ENCODE measurements at places on chromosomes 3 and 15.

- no peaks in the 10 kb centered on the region for H3K27me3 ChIP-seq
- H3K4me3 ChIP-seq: no peak overlapping the region
- H3K27ac ChIP-seq: no peak overlapping the region
- DNase-seq: no peak
- H3K36me3 ChIP-seq: no peaks in the 10 kb centered on the region
- H3K4me1 ChIP-seq: no peaks in the 10 kb centered on the region
Observed at GRCh38 chr3:169297214-169297613, 366.3 kb downstream of the MECOM start.

DNA sequence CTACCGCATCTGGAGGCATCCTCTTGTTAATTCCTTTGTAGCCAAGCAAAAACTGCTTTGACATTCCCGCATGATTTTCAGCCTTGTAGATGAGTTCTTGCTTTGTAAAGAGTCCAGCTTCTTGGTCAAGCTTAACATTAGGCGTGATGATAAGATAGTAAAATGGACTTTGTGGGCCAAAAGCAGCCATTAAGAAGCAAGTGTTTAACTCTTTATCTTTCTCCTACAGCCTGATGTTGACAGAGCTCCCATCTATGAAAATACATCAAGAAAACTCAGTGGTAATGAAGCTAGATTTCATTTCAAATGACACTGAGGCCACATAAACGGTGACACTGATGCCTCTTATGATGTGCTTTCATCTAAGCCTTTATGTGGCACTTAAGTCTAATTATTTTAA is 33.2 kb downstream of the FNDC3B start:
- no peaks in the 10 kb centered on the region for H3K27me3 ChIP-seq
- no peak overlapping the region for H3K4me3 ChIP-seq
- no peaks in the 10 kb centered on the region for H3K4me1 ChIP-seq
- H3K27ac ChIP-seq: no peak overlapping the region
- no peak for DNase-seq
- H3K36me3 ChIP-seq: peaks cover 4% of the 10 kb centered on the region

DNA sequence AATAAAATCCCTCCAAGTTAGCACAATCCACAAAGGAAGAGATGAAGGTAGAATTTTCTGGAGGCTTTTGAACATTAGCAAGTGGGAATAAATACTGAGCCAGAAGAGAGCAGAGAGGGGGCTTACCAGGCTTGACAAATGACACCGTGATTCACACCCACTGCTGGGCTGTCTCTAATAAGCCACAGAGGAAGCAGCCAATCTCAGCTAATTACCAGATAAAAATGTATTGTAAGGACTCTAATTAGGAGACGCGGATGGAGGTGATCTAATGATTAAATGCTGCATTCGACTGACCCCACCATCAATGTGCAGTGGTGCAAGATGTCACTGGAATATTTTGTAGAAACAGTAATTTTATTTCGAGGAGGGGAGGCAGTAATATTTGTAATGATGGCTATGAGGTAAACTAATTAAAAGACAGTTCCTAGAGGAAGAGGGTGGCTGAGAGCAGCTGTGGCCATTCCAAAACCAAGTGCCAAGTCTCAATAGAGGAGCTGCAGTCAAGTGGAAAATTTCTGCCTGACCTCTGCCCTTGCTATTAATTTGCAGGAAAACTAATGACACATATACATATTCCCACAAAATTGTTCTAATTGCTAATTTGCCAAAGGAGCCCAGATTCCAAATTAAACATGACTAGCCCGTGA is 602.2 kb downstream of the FOXP1 start:
- H3K36me3 ChIP-seq: peaks cover 18% of the 10 kb centered on the region
- H3K4me1 ChIP-seq: peaks cover 11% of the 10 kb centered on the region
- no peak overlapping the region for H3K4me3 ChIP-seq
- H3K27ac ChIP-seq: peak overlapping the region; percentile 96

DNA sequence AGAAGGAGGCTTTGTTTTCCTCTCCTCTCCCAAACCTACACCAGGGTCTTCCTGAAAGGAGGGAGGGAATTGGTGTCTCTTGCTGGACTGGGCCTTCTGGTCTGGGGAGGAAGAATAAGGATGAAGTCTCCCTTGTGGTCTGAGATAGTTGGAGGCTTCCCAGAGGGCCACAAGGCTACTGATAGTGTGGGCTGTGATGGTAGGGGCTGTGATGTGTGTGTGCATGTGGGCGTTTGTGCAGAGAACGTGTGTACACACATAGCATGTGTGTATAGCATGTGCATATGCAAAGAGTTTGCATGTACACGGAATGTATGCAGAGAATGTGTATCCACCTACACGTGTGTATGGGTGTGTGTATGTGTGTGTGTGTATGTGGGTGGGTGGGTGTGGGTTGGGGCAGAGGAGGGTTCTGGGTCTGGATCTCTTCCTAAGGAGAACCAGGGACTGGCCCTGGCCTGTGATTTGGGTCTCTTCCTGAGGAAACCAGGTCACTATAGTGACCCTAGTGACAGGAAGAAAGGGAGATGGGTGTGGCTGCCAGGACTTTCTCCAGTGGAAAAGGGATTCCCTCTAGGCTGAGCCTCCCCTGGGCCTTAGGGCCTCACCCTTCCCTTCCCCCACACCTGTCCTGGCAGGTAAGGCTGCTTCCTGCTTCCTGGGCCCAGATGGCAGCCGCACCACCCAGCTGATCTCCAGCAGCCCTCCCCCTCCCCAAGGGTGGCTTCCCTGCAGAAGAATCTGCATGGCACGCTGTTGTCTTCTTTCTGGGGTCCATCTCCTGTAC is 1.7 kb downstream of the FLNB start:
- H3K27ac ChIP-seq: peak overlapping the region; percentile 80
- H3K4me3 ChIP-seq: peak overlapping the region; percentile 94
- H3K4me1 ChIP-seq: peaks cover 56% of the 10 kb centered on the region
- DNase-seq: no peak
- H3K36me3 ChIP-seq: peaks cover 50% of the 10 kb centered on the region

- DNase-seq: no peak
- no peaks in the 10 kb centered on the region for H3K4me1 ChIP-seq
- H3K4me3 ChIP-seq: peak within 1 kb of the TSS; percentile 13
- H3K27ac ChIP-seq: no peak within 1 kb of the TSS
Observed at GRCh38 chr3:180036671-180037455, at the start of gene PEX5L. Gene PEX5L, minus strand, starts transcription at chr3:180036937. Its CDS starts 338 bp downstream, at chr3:180036599.

GRCh38 chr15:88476635-88477060 is 9.1 kb downstream of the MRPS11 start:
- no peak for DNase-seq
- no peak overlapping the region for H3K4me3 ChIP-seq
- no peaks in the 10 kb centered on the region for H3K27me3 ChIP-seq
- H3K4me1 ChIP-seq: no peaks in the 10 kb centered on the region
- peaks cover 16% of the 10 kb centered on the region for H3K36me3 ChIP-seq
- no peak overlapping the region for H3K27ac ChIP-seq

DNA sequence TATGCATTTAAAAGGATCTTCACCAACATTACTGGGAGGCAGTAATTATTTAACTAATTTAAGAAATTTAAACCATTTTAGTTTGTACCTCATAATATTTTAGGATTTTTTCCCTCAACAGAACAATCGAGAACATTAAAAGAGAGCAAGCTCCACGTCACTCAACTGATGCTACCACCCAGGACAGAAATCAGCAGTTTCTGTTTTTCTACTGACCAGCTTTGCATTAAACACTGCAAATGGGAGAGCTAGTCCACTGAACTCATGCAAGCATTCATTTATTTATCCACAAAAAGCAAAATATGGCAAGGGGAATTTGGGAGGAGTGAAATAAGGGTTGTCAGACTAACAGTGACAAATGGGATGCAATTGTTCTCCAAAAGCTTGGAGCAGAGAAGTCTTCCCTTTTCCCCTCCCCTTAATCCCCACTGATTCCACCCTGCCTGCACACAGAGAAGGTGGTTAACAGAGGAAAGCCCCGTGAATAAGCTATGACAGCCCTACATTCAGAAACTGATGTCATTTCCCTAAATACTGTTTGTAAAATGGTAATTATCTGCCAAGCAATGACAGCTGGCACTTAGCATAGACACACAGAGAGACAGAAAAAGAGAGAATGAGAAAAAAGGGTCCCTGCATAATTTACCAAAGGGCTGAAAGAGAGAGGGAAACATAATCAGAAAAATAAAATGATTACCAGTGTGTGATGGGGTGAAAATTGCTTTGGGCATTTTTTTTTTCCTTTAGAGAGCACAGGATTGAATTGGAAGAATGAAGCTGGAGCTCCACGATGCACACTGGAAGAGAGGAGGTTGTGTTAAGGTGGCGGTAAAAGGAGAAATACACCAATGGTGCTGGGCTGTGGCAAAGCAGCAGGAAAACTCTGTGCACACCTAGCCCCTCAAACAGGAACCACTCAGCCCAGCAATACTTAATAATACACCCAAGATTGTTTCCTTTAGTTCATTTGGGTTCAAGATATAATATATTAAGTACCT is 777.4 kb downstream of the TUSC7 start:
- H3K4me3 ChIP-seq: no peak overlapping the region
- no peaks in the 10 kb centered on the region for H3K36me3 ChIP-seq
- H3K4me1 ChIP-seq: no peaks in the 10 kb centered on the region
- H3K27ac ChIP-seq: no peak overlapping the region
- DNase-seq: no peak
- H3K27me3 ChIP-seq: no peaks in the 10 kb centered on the region

- no peaks in the 10 kb centered on the region for H3K36me3 ChIP-seq
- no peak overlapping the region for H3K4me3 ChIP-seq
- H3K27me3 ChIP-seq: no peaks in the 10 kb centered on the region
- peaks cover 9% of the 10 kb centered on the region for H3K4me1 ChIP-seq
Observed at GRCh38 chr3:122392868-122393844, 9.2 kb downstream of the FAM162A start.

GRCh38 chr3:38738630-38739395 is 77.2 kb downstream of the SCN10A start:
- no peak for DNase-seq
- no peak overlapping the region for H3K4me3 ChIP-seq
- H3K36me3 ChIP-seq: no peaks in the 10 kb centered on the region
- H3K4me1 ChIP-seq: no peaks in the 10 kb centered on the region
- H3K27ac ChIP-seq: no peak overlapping the region
- H3K27me3 ChIP-seq: no peaks in the 10 kb centered on the region

DNA sequence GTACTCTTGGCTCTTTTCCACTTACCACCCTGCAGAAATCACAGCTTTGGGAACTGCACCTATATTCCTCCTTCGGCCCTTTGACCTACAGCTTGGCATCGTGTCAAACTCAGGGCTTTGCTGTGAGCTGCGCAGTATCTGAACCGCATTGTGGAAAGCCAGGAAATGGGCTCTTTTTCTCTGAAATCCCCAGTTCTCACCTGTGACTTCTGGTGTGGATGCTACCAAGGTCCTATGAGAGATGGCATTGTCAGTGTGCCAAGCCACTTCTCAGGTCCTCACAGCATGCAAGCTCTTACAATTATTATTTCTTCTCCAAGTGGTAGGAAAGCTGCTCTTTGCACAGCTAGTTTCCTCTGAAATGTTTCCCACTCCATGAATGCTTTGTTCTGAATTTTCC is 450.6 kb upstream of the TBL1XR1 start:
- no peaks in the 10 kb centered on the region for H3K27me3 ChIP-seq
- H3K36me3 ChIP-seq: no peaks in the 10 kb centered on the region
- no peak overlapping the region for H3K4me3 ChIP-seq
- no peaks in the 10 kb centered on the region for H3K4me1 ChIP-seq

- no peak overlapping the region for H3K4me3 ChIP-seq
- no peak for DNase-seq
- no peak overlapping the region for H3K27ac ChIP-seq
- no peaks in the 10 kb centered on the region for H3K36me3 ChIP-seq
- H3K4me1 ChIP-seq: no peaks in the 10 kb centered on the region
Observed at GRCh38 chr3:187281191-187281714, 10.3 kb downstream of the MASP1 start.

GRCh38 chr3:143209715-143210059 is 90.1 kb downstream of the CHST2 start:
- H3K27ac ChIP-seq: no peak overlapping the region
- H3K27me3 ChIP-seq: no peaks in the 10 kb centered on the region
- H3K4me1 ChIP-seq: no peaks in the 10 kb centered on the region
- no peak for DNase-seq
- no peak overlapping the region for H3K4me3 ChIP-seq

GRCh38 chr3:107637416-107638183 is 114.8 kb downstream of the BBX start:
- H3K27me3 ChIP-seq: no peaks in the 10 kb centered on the region
- H3K36me3 ChIP-seq: no peaks in the 10 kb centered on the region
- DNase-seq: no peak
- H3K4me3 ChIP-seq: no peak overlapping the region

- no peaks in the 10 kb centered on the region for H3K4me1 ChIP-seq
- no peak overlapping the region for H3K4me3 ChIP-seq
- no peak overlapping the region for H3K27ac ChIP-seq
Observed at GRCh38 chr15:54941417-54941816, 255.3 kb downstream of the RSL24D1 start.

- H3K4me1 ChIP-seq: no peaks in the 10 kb centered on the region
- no peaks in the 10 kb centered on the region for H3K27me3 ChIP-seq
- H3K27ac ChIP-seq: no peak overlapping the region
- H3K4me3 ChIP-seq: no peak overlapping the region
- DNase-seq: no peak
Observed at GRCh38 chr15:60535743-60536142, 56.8 kb upstream of the ICE2 start.

- H3K27ac ChIP-seq: no peak overlapping the region
- no peak overlapping the region for H3K4me3 ChIP-seq
- no peak for DNase-seq
- no peaks in the 10 kb centered on the region for H3K4me1 ChIP-seq
- H3K27me3 ChIP-seq: peaks cover 5% of the 10 kb centered on the region
Observed at GRCh38 chr15:77723756-77724155, 91.0 kb upstream of the LINGO1 start.

GRCh38 chr15:35980719-35981118 is 434.8 kb upstream of the DPH6 start:
- no peak for DNase-seq
- no peaks in the 10 kb centered on the region for H3K27me3 ChIP-seq
- H3K4me1 ChIP-seq: no peaks in the 10 kb centered on the region

GRCh38 chr3:11131371-11131770 is 22.9 kb upstream of the HRH1 start:
- no peaks in the 10 kb centered on the region for H3K27me3 ChIP-seq
- no peak overlapping the region for H3K4me3 ChIP-seq
- no peak for DNase-seq
- H3K27ac ChIP-seq: no peak overlapping the region
- peaks cover 35% of the 10 kb centered on the region for H3K4me1 ChIP-seq

GRCh38 chr3:9037144-9037711 is 74.0 kb upstream of the RAD18 start:
- no peaks in the 10 kb centered on the region for H3K27me3 ChIP-seq
- H3K36me3 ChIP-seq: peaks cover 2% of the 10 kb centered on the region
- no peak for DNase-seq
- no peak overlapping the region for H3K27ac ChIP-seq

DNA sequence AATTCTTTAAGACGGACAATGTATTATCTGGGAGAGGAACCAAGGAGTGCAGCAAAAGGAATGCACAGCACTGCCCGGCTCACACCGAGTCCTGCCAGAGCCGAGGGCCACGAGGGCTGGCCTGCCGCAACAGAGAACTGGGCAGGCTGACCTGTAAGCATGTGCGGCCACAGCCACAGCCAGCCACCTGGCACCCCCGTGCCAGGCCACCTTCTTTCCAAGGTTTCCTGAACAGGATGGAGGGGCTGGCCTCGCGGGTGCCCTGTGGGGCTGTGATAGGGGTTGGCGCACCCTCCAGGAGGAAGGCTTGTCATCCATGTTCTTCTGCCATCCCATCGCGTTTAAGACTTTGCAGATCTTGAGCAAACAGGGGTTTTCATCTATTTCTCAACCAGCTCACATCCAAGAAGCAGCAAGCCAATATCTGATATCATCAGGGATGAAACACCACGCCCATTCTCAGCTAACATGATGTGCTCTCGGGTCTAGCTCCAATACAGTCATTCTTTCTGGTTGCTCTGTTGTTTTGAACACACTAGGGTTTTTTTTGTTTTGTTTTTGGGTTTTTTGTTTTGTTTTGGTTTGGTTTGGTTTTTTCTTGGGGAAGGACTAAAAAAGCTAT is 10.2 kb downstream of the CA12 start:
- no peak for DNase-seq
- peaks cover 24% of the 10 kb centered on the region for H3K36me3 ChIP-seq
- peak overlapping the region; percentile 96 for H3K27ac ChIP-seq

Data from keratinocyte (primary cell).